ENCODE measurements at places on chromosomes 4 and X.

DNA sequence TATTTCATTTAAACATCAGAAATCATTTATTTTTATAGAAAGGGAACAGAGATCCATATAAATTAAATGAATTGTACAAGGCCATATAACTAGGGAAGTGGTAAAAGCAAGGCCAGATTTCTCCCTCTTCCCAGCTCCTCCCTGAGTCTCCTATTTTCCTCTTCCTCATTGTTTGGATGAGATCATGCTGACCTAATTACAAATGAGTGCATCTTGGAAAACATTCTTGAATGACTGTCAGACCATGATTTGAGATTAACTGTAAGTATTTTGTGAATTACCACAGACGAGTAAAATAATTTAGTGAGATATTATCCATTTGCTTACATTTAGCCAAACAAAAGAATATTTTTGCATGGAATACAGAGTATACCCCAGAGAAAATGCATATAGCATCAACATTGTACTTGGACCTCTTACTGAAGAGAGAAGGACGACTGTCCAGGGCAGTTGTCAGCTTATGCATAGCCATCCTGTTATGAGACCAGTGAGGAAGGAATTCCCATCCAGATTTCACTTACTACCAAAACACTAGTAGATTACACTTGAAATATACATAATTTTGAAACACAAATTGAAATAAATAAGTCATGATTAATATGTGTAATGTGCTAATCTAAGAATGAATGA lies 47.3 kb downstream of the SLAIN2 start:
- DNase-seq: no peak

DNA sequence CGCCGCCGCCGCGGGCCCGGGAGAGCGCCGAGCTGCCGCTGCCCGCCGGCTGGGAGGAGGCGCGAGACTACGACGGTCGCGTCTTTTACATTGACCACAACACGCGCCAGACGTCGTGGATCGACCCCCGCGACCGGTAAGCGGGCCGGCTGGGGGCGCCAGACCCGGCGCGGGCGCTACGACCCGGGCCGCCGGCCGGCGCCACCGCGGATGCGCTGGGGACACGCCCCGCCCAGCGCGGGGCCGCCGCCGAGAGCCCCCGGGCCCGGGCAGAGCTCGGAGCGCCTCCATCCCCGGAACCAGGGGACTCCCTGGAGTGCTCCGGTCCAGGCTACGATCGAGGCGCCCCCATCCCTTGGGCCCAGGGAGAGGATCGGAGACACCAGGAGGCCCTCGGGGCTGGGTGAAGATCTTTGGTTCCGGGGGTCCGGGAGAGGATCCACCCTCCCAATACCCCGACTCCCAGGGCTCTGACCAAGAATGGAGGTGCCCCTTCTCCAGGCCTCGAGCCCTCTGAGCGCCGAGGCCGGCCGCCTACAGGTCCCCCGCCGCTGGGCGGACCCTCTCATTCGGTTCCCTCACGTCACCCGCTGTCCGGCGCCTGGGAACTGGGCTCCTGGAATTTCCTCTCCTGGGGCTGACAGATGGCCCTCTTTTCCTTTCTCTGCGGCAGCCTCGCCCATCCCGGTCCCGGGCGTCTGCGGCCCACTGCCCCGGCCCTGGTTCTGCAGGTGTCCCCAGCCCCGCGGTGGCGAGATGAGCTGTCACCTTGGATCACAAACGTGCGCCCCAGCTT lies 48.8 kb downstream of the CLDN34 start:
- peak; percentile 18 for DNase-seq

- no peak for DNase-seq
Observed at GRCh38 chr4:56650262-56651055, 30.6 kb downstream of the HOPX start.

- DNase-seq: no peak
Observed at GRCh38 chr4:13322681-13323101, 161.4 kb downstream of the RAB28 start.

GRCh38 chrX:142299406-142299805 lies 94.3 kb upstream of the MAGEC2 start:
- no peak for DNase-seq

GRCh38 chr4:13129095-13129494 lies 355.0 kb downstream of the RAB28 start:
- DNase-seq: no peak

- DNase-seq: no peak
Observed at GRCh38 chr4:124705393-124705792, 7.1 kb downstream of the ANKRD50 start.

DNA sequence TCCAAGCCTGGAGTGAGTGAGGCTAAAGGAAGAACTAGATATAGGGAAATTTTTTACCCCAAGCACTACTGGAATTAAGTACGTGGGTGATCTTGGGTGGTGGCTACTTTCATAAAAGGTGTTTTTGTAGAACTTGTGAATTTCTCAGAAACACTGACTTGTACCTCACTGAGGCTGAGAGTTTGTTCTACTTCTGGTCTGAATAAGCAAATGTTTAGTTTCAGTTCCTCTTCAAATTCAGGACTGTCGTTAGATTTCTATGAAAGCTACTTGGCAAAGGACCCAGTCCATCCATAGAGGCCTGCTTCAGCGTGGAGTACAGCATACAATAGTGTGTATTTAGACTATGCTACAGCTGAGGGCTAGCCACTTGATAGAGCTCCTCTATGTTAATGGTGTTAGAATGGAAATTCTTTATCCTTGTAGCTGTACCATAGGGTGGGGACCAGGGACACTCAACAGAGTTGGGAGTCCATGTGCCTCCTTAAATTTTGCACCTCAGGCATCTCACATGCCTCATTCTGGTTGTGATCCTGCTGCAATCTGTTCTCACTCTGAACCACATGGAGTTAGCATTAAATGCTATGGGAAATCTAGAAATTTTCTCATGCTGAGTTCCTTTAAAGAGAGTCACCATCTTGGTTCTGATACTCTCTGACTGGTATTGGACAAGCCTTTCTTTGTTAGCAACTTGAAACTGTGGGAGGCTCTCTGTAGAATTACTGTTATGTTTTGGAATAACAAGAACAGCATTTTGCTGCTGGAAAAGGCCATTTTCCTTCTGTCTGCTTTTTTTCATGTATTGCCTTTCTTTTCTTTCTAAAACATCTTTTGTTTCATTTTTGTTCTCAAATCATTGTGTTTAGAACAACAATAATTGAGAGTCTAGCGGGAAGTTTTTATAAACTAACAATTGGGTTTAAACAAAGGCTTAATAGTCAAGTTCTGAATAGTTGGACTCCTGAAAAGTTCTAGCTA lies 86.8 kb downstream of the PDGFRA start:
- DNase-seq: no peak

DNA sequence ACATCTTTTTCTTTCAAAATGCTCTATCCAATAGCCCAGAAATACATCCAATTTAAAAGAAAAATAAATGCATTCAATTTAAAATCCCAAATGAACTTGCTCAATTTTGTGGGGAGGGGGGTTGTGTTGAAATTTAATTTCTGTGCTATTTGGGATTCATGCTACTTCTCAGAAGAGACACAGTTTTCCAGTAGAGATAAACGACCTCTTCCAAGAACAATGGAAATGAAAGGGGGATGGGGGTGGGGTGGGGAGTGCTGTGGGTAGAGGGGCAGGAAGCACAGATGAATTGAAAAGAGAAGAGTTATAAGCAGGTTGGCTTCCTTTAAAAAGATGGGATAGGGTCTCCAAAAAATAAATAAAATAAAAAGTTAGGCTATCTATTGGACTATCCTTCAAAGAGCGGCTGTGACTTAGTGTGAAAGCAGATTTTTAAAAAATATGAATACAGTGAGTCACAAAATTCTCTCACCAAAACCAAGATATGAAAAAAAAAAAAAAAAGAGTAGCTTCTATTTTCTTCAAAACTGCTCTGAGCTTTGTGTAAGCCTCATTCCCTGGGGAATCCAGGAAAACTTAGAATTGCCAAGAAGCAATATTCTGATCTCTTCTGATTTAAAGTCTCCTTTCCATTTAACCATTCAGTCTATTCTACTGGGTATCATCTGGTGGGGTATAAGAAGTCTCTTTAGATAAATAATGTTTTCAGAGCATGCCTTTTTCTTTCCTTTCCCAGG lies 324.3 kb downstream of the PTTG2 start:
- DNase-seq: peak; percentile 13

- DNase-seq: no peak
Observed at GRCh38 chrX:69028006-69028760, 137.1 kb downstream of the PJA1 start.

DNA sequence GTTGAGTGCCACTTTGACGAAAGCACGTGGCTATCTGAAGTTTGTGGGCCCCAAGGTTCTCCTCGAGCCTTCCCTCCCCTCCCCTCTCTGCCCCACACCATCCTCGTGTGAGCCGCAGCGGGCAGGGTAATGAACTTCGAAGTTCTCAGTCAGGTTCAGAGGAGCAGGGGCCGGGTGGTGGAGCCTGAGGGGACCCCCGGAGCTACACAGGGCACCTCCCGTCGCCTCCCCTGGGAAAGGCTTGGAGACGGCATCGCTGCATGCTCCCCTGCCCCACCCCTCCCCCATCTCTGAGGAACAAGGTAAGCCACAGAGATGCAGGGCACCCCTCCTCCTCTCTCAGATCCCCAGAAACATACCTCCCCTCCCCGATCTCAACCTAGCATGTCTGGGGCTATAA lies 2.8 kb upstream of the NKX1-1 start:
- DNase-seq: no peak

GRCh38 chr4:107548211-107548905 lies 171.7 kb downstream of the PAPSS1 start:
- no peak for DNase-seq

DNA sequence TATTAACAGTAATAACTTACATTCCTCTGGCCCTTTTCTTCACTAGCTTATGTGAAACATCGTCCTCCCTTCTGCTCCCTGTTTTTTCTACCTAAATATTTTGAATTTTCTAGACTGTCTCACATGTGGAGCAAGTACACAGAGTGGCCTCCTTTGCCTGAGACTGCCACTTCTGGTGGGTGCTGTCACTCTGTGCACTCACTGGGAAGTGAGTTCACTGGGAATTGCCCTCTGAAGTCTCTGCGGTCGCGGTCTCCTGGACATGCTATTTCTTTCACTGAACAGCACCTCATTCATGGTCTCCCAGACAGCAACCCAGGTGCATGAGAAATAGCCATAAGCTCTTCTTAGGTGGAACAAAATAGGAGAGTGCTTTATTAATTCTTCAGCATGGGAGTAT lies 1179.7 kb upstream of the ADGRL3 start:
- DNase-seq: no peak

- peak; percentile 48 for DNase-seq
Observed at GRCh38 chr4:133154725-133155124, 5.6 kb downstream of the PCDH10 start.

Data from DND-41 (cell line).